ENCODE measurements at places on chromosomes 12 and 14. TPM values are rescaled to one million over a fixed set of nuclear protein-coding genes. Genes with fewer than 3 reads are reported as not detected.

NAA30 gene
- total RNA-seq, result 9.7 TPM

SALL2 gene
- 4.9 TPM for total RNA-seq

PZP gene
- 0.14 TPM for total RNA-seq

DNA sequence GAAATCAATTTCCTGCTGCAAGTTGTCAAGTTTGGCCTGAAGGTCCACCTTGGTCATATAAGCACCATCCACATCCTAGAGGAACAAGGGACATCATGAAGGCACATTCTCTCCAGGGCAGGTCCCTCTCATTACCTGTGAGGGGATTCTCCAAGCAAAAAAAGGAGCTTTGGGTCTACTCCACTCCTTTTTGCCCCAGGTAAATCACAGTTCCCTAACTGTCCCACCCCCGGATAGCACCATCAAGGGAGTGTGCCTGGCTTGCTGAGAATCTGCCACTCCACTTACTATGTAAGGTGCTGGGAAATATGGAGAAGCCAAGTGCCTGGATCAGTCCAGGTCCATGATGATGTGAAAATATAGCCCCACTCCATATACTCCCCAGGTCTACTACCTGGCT is 2.5 kb downstream of the KRT1 start:
- H3K27me3 ChIP-seq, result peaks cover 4% of the 10 kb centered on the region
- no peak for DNase-seq
- no peaks in the 10 kb centered on the region for H3K36me3 ChIP-seq

- no peak overlapping the region for H3K4me3 ChIP-seq
- no peak overlapping the region for H3K27ac ChIP-seq
- DNase-seq, result no peak
- no peaks in the 10 kb centered on the region for H3K4me1 ChIP-seq
Measured at GRCh38 chr12:78473136-78473535, 391.4 kb upstream of the SYT1 start.
